Mesothelial cell of epicardium (in vitro differentiated cells): ENCODE measurements at places on chromosomes 6 and 20.

GRCh38 chr20:53896041-53896440 lies 174.4 kb downstream of the BCAS1 start:
- no peak for DNase-seq
- no peaks in the 10 kb centered on the region for H3K36me3 ChIP-seq
- H3K27ac ChIP-seq = no peak overlapping the region

GRCh38 chr20:59805786-59806577 lies 127.5 kb downstream of the SYCP2 start:
- no peaks in the 10 kb centered on the region for H3K36me3 ChIP-seq
- peak; percentile 32 for DNase-seq
- H3K27me3 ChIP-seq = peaks cover 11% of the 10 kb centered on the region
- H3K4me1 ChIP-seq = no peaks in the 10 kb centered on the region
- no peak overlapping the region for H3K27ac ChIP-seq

GRCh38 chr6:140825731-140826130 lies 1307.0 kb upstream of the GJE1 start:
- H3K36me3 ChIP-seq = no peaks in the 10 kb centered on the region
- no peaks in the 10 kb centered on the region for H3K27me3 ChIP-seq
- no peak for DNase-seq
- H3K4me3 ChIP-seq = no peak overlapping the region
- H3K27ac ChIP-seq = no peak overlapping the region

- DNase-seq = peak; percentile 39
- H3K4me1 ChIP-seq = peaks cover 17% of the 10 kb centered on the region
Measured at GRCh38 chr6:20400456-20401204, 1.0 kb upstream of the E2F3 start.

DNA sequence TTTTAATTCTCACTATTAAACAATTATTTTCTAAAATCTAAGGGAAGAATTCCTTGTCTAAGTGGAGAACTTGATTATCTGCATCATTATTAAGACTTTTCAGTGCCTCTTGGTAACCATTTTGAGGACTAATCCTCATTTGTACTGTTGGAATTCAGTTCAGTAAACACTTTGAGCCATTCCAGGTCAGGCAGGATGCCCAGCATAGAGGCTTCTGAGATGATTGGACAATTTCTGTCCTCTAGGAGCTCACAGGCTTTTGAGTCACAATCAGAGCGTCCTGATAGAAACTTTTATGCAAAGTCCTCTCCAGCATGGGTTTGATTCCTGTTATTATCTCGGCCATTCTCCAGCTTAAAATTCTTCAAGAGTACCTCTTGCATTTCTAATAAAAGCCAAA lies 1304.6 kb downstream of the EPHA7 start:
- no peak overlapping the region for H3K27ac ChIP-seq
- no peaks in the 10 kb centered on the region for H3K36me3 ChIP-seq
- no peak for DNase-seq
- H3K4me3 ChIP-seq = no peak overlapping the region
- H3K4me1 ChIP-seq = peaks cover 16% of the 10 kb centered on the region

DNA sequence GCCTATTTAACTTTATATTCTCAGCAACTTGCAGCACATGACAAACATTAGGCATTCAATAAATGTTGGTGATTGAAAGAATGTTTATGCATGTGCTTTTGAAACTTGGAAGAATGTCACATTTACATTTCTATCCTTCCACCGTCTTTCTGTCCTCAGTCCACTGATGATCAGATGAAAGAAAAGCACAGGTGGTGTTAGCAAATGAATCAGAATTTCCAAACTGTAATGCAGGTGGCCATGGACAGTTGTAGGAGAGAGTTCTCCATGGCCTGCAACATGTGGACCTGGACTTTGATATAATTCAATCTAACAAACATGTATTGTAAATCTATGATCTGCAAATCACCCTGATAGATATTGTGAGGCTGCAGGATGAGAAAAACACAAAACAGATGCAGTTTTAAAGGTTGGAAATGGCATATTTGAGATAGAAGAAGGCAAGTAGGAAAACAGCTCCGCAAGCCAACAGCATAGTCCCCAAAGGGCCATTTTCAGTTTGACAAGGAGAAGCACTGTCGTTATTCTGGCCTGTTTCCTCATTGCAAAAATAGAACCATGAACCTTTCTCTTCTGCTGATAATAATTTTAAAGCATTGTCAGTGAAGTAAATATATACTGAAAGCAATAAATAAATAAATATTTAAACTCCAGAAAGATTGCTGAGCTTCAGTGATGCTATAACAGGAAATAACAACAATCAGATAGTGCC lies 119.4 kb downstream of the AIG1 start:
- no peak overlapping the region for H3K4me3 ChIP-seq
- no peaks in the 10 kb centered on the region for H3K4me1 ChIP-seq
- H3K27ac ChIP-seq = no peak overlapping the region
- no peaks in the 10 kb centered on the region for H3K27me3 ChIP-seq

DNA sequence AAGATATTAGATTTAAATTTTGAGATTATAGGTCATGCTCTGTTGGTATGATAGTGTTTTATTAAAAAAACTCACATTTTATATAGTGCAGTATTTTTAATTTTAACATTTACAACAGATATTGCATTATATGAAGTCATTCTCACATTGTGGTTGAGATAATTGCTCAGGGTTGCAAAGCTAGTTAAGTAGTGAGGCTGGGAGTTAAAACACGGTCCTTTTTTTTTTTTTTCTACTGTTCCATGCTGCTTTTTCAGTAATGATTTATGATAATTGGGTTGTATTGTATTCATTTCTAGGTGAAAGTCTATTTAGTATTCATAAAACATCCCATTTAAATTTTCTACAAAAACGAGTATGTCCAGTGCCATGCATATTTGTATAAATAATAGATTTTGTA lies 117.6 kb upstream of the EDN1 start:
- no peak overlapping the region for H3K27ac ChIP-seq
- peaks cover 3% of the 10 kb centered on the region for H3K4me1 ChIP-seq
- no peaks in the 10 kb centered on the region for H3K27me3 ChIP-seq
- DNase-seq = no peak

DNA sequence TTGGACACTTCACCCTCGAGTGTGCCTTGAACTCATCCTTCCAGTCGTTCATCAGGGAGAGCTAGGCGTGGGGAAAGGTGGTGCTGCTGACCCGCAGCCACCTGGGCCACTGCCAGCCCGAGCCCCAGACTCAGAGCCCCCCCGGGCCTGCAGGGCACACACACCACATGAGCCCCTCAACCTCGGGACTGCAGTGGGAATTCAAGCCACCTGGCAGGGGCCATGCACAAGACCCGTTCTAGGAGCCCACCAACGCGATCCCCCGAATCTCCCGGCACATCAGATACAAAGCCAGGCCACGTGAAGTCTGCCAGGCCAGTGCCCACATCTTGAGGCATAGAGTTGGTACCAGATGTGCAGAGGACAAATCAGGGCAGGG lies 2.8 kb downstream of the ZNF512B start:
- no peak for DNase-seq
- no peaks in the 10 kb centered on the region for H3K27me3 ChIP-seq
- peaks cover 12% of the 10 kb centered on the region for H3K36me3 ChIP-seq
- no peak overlapping the region for H3K4me3 ChIP-seq

GRCh38 chr6:30615958-30616810 lies 859 bp downstream of the PPP1R10 start:
- no peak for DNase-seq
- peak overlapping the region; percentile 100 for H3K27ac ChIP-seq
- peaks cover 58% of the 10 kb centered on the region for H3K4me1 ChIP-seq

- no peaks in the 10 kb centered on the region for H3K4me1 ChIP-seq
- no peak overlapping the region for H3K4me3 ChIP-seq
- no peak for DNase-seq
- no peaks in the 10 kb centered on the region for H3K27me3 ChIP-seq
- no peaks in the 10 kb centered on the region for H3K36me3 ChIP-seq
- H3K27ac ChIP-seq = no peak overlapping the region
Measured at GRCh38 chr6:49233483-49233882, 229.6 kb downstream of the MMUT start.

GRCh38 chr6:14333556-14334305 lies 216.2 kb downstream of the CD83 start:
- H3K36me3 ChIP-seq = no peaks in the 10 kb centered on the region
- peaks cover 8% of the 10 kb centered on the region for H3K4me1 ChIP-seq
- H3K27ac ChIP-seq = peak overlapping the region; percentile 27
- no peak for DNase-seq
- H3K27me3 ChIP-seq = peaks cover 11% of the 10 kb centered on the region

- no peak for DNase-seq
- H3K27ac ChIP-seq = peak overlapping the region; percentile 85
- peaks cover 8% of the 10 kb centered on the region for H3K4me1 ChIP-seq
- peaks cover 35% of the 10 kb centered on the region for H3K36me3 ChIP-seq
- no peak overlapping the region for H3K4me3 ChIP-seq
Measured at GRCh38 chr20:3875378-3875974, 13.7 kb upstream of the PANK2 start.

DNA sequence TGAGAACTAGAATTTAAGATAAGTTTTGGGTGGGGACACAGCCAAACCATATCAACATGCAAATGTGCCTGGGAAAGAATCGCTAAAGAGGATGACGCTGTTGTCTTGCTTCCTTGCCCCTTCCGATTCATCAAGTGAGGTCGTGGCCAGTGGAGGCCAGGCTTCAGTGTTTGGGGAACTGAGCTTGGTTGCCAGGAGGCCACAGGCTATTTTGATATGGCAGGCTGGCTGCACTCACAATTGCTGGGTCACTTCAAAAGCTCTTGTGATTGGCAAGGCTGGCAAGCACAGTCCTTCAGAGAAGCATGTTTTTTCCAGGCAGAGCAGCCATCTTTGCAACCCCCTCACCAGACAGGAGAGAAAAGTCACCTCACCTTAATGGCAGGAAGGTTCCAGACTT lies 45.8 kb downstream of the SAMD5 start:
- H3K27me3 ChIP-seq = no peaks in the 10 kb centered on the region
- H3K4me1 ChIP-seq = peaks cover 13% of the 10 kb centered on the region
- no peak overlapping the region for H3K4me3 ChIP-seq
- no peak for DNase-seq
- H3K36me3 ChIP-seq = peaks cover 8% of the 10 kb centered on the region

GRCh38 chr6:77834591-77834996 lies 181.8 kb downstream of the MEI4 start:
- no peak for DNase-seq
- no peaks in the 10 kb centered on the region for H3K27me3 ChIP-seq
- no peak overlapping the region for H3K27ac ChIP-seq
- no peaks in the 10 kb centered on the region for H3K36me3 ChIP-seq
- H3K4me3 ChIP-seq = no peak overlapping the region
- H3K4me1 ChIP-seq = peaks cover 6% of the 10 kb centered on the region

- H3K27ac ChIP-seq = no peak overlapping the region
- peaks cover 9% of the 10 kb centered on the region for H3K4me1 ChIP-seq
- H3K4me3 ChIP-seq = no peak overlapping the region
- no peaks in the 10 kb centered on the region for H3K27me3 ChIP-seq
- DNase-seq = no peak
Measured at GRCh38 chr6:44797746-44798145, 410.2 kb downstream of the CDC5L start.

GRCh38 chr6:170089963-170090362 lies 200.9 kb downstream of the DLL1 start:
- H3K27me3 ChIP-seq = peaks cover 4% of the 10 kb centered on the region
- H3K4me1 ChIP-seq = no peaks in the 10 kb centered on the region

- no peak overlapping the region for H3K27ac ChIP-seq
- no peaks in the 10 kb centered on the region for H3K4me1 ChIP-seq
- H3K36me3 ChIP-seq = peaks cover 1% of the 10 kb centered on the region
- H3K4me3 ChIP-seq = no peak overlapping the region
Measured at GRCh38 chr6:167077241-167077932, 45.5 kb upstream of the CCR6 start.

DNA sequence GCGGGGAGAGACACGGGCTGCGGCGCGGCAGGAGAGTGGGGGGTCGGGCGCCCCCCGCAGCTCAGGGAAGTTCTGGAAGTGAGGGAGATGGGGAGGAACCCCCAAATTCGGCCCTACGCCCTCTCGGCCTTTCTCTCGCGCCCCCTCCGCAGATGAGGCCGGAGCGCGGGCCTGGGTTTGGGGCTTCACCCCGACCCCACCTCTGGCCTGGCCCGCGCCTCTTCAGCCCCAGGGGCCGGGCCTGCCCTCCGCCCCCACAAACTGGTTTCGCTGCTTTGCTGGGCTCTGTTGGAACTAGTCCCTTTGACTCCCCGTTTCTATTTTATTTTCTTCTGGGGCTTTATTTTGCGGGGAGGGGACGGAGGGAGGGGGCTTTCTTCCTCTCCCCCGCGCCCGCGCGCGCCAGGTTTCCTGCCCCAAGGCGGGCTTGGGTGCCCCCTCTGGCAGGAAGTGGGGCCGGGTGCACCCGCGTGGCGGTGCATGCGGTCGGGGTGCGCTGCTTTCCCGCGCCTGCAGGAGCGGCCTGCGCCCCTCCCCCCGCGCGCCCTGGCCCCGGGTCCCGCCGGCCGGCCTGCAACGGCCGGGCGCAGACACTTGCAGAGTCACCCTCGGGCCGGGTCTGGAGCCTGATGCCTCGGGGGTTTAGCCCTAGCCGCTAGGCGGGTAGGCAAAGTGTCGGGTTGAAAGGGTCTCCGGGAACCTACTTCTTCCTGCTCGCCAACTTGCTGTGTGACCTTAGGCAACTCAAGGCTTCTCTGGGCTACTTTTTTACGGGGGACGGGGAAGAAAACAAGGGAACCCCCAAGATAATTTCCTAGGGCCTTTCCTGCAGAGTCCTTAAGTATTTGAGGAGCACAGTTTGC lies 1.3 kb downstream of the HMGA1 start:
- H3K27ac ChIP-seq = peak overlapping the region; percentile 90
- DNase-seq = no peak
- peaks cover 22% of the 10 kb centered on the region for H3K4me1 ChIP-seq
- H3K27me3 ChIP-seq = no peaks in the 10 kb centered on the region

DNA sequence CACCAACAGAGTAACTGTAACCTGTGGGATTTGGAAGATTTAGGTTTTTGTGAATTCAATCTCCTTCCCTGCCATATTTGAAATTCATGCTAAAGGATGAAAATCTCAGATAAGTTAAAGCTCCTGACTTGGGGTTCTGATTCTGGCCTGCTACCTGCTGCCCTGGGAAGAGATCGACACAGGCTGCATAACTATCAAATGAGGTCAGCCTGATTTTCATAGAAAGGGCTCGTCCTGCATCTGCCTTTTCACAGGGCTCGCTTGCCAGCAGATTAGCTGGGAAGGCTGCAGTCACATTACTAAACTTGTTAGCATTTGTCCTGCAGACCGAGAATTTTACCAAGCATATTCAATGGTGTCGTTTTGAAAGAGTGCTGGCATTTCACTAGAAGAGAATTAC lies 14.6 kb downstream of the GCLC start:
- H3K36me3 ChIP-seq = no peaks in the 10 kb centered on the region
- peaks cover 56% of the 10 kb centered on the region for H3K4me1 ChIP-seq
- H3K27ac ChIP-seq = peak overlapping the region; percentile 92
- H3K27me3 ChIP-seq = no peaks in the 10 kb centered on the region
